NCI-H1417 treated with DMSO at 0.1 percent for 48 hours (cell line): ENCODE measurements at places on chromosomes 16 and 17.

GRCh38 chr17:77963441-77963840 lies 4.9 kb downstream of the TNRC6C start:
- no peak for DNase-seq

- no peak for DNase-seq
Observed at GRCh38 chr16:68078701-68079375, 6.3 kb upstream of the NFATC3 start.

DNA sequence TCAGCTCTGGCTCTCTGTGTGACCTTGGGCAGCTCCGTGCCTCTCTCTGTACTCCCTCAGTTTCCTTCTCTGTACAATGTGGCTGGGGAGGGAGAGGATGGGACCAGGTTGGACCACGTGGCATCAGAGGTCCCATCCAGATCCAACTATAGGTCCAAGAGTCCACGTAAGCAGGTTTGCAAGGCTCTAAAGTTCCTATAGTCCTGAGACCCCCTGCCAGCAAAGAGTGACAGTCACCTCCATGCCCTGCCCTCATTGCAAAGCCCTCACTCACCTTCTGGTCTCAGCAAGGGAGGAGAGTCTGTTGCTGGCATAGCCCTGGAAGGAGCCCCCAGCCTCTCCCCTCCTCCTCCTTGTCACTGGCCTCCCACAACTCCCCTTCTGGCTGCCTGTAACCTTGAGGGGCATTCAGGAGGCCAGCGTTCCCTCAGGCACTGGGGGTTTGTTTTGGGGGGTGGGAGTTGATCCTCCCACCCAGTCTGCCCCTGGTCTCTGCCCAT lies 6.1 kb upstream of the DRC7 start:
- no peak for DNase-seq

DNA sequence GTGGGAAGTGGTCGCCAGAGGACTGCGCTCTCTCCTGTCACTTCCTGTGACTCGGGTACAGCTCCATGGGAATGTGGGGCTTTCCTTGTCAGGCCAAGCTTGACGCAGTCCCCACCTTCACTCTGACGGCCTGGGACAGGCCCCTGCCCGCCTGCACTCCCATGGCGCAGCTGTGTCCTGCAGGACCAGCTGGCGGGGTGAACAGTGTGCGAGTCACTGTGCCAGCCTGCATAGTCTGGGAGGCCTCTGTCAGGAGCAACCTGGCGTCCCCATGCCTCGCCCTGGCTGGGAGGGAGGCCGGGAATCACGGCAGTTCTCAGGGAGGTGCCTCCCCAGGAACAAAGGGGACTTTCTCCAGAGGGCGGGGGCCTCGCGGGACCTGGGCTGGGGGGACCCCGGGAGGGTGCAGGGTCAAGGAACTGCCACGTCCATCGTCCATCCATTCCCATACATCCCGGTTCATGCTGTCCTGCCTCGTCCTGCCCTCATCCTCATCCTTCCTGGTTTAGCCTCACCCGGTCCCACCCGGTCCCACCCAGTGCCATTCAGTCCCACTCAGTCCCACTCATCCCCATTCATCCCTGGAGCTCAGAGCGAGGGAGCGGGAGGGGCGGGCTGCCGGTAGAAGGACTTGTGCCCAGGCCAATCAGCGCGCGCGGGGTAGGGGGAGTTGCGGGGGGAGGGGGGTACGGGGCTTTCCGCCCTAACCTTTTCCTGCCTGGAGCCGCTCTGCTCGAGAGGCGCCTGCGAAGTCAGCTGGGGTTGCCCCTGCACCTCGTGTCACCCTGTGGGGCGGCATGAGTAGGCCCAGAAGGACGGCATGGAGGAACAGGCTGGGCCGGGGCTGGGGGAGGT lies 13.4 kb downstream of the FLYWCH1 start:
- DNase-seq: no peak

DNA sequence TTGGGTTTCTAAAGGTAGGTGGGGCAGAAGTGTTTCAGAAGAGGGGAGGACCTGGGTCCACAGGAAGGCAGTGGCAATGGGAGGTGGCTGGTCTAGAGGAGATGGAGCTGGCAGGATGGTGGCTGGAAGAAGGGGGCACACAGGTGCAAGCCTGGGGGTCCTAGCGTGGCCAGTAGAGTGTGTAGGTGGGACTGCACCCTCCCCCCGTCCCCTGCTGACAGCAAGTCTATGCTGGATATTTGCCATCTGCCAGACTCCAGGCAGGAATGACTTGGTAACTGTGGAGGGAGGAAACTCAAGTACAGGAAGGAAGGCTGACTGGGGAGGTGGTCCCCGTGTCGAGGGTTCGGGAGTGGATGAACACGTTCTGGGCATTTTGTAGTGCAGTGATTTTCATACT lies 8.6 kb downstream of the MED9 start:
- no peak for DNase-seq

GRCh38 chr17:27554152-27554551 lies 76.8 kb upstream of the LGALS9 start:
- DNase-seq: no peak

- no peak for DNase-seq
Observed at GRCh38 chr16:1610899-1611632, 806 bp downstream of the IFT140 start.

DNA sequence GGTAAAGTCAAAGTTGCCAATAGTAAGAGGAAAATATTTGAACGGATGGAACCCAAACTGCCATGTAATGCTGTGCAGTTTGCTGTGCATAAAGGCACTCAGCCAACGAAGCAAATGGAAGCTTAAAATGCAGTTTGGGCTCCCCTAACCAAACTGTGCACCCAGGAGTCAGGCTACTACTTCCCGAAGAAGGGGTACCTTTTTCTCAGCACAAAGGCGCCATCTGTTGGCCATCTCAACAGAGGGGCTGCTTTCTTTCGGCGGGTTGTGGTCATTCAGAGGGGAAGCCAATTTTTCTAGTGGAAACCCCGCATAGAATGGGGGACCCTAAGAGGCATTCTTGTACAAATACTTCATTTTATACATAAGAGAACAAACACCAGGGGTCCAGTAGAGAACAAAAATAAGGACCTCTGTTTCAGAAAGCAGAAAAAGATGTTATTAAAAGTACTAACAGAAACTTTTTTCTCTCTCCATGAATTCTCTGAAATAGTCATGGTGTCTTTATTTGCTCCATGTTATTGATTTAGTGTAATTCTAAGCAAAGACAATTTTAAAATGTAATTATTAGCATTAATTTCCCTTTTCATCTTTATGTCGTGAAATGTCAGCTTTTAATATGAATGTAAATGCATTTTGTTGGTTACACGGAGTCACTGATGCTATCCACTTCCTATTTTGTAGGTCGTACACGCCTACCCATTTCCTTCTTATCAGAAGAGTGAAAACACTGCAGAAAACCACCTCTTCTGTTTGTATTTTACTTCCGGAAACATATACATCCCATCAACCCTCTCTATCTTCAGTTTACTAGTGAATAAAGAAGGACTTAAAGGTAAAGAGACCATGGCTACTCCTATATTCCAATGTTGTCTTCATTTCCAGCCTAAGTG lies 453.3 kb downstream of the KCNJ2 start:
- no peak for DNase-seq

DNA sequence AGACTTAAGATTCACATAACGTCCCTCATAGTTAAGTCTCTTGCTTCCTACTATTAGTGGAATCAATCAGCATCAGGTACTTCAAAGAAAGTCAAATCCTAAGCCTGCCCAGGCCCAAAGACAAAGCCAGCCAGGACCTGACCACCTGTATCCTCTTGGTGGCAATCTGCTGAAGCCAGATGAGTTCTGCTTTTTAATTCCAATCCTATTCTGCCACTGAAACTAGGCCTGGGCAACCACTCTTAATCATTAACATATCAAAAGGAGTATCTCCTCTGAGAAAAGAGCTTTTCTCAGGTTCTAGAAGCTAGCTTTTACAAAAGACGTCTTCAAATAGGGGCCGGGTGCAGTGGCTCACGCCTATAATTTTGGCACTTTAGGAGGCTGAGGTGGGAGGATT lies 15.1 kb upstream of the GLG1 start:
- no peak for DNase-seq

DNA sequence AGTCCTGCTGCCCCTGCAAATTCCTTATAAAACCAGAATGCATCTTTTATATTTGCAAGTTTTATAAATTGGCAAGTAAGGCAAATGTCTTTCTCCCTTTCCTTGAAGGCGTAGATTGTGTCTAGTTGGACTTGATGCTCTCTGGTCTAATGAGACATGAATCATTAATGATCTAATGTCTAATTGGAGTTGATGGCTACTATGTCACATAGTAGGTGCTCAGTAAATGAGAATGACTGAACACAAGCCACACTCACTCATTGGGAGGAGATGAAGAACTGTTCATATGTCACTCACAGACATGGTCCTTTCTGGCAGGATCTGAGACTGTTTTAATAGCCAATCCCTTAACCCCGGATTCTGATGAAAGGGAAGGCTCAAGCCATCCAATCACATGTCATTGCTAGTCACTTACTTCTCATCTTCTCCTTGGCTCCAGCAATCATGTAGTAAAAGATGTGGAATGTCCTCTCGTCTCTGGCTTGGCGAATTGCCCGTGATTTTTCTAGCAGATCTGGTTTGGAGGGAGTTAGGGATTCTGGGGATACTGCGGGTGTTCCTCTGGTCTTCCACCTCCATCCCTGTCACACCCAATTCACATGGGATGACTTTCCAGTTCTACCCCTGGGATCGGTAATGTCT lies 81.0 kb downstream of the MYH11 start:
- DNase-seq: no peak

DNA sequence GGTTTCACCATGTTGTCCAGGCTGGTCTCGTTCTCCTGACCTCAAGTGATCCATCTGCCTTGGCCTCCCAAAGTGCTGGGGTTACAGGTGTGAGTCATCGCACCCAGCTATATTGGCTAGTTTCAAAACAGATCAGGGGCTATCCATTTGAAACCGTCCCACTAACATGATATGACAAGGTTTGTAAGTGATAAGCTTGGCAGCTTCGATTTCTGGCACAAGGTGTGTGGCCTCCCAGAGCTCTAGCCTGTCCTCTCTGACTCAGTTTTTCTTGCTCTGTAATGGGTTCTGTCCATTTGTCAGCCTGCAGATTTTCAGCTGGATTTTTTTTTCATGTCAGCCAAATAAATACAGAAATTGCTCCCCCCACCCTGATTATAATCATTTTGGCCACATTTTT lies 31.8 kb upstream of the TENT4B start:
- no peak for DNase-seq

- no peak for DNase-seq
Observed at GRCh38 chr17:51908841-51909537, 249.5 kb downstream of the CA10 start.

- no peak for DNase-seq
Observed at GRCh38 chr16:65634291-65634690, 512.4 kb upstream of the CDH11 start.

DNA sequence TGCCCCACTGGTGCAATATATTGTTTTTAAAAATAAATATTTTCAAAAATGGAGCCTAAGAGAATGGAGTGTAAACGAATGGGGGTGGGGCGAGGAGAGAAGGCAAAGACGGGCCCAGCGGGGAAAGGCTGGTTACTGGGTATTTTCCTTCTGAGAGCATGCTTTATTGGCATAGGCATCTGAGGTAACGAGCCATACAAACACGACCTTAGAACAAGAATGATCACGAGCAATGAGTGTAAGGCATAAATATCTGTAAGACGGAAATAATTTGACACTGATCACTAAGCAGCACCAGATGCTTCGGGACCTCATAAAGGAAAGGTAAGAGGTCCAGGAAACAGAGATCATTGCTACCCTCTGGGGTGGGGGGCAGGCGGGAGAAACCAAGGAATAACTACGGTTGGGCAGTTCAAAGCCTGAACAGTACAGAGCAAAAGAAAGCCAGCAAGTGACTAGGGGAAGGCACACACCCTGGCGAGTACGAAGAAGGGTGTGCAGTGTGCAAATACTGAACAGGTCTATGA lies 959 bp downstream of the SSH2 start:
- no peak for DNase-seq

GRCh38 chr16:55810451-55810961 lies 22.4 kb downstream of the CES1 start:
- no peak for DNase-seq

DNA sequence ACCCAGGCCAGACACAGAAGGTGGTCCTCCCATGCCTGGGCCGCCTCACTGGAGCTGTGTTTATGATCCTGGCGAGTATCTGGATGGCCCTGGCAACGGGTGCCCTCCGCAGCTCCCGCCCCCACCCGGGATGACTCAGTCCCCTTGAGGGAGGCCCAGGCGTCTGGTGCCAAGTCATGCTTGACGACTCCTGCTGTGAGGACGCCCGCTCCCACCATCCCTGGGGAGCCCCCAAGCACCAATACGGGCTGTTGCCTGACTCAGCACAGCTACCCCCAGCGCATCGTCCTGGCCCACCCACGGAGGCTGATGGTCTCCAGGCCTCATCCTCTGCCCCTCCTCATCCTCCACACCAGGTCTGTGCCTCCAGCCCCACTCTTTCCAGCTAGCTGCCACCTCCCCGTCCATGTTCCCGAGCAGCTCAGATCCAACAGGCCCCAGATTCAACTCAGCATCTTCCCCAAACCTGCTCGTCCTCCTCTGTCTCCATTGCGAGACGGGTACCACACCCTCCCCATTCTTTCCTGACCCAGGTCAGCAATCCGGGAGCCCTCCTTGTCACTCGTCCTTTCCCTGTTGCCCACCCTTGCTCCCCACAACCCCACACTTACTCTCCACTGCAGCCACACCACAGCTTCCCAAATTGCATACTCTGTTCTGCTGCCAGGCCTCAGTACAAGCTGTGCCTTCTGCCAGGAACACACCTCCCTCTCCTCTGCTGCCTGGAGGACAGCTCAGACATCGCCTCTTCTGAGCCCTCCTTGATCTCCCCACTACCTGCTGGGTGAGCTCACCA lies 2.6 kb downstream of the CAMKK1 start:
- DNase-seq: no peak

DNA sequence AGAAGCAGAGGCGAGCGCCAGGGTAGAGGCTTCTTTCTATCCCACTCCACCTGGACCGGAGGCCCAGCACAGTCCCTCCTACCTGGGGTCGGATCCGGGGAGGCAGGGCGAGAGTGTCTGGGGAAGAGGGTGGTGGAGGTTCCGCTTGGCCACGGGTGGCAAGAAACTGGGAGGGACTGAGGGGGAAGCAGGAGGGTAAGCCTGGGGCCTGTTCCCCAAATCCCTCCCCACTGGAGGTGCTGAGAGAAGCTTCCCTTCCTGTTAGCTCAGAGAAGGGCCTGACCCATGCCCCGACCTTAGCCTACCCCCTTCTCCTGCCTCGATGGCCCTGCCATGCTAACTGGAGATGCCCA lies 1.8 kb upstream of the TPPP3 start:
- no peak for DNase-seq

DNA sequence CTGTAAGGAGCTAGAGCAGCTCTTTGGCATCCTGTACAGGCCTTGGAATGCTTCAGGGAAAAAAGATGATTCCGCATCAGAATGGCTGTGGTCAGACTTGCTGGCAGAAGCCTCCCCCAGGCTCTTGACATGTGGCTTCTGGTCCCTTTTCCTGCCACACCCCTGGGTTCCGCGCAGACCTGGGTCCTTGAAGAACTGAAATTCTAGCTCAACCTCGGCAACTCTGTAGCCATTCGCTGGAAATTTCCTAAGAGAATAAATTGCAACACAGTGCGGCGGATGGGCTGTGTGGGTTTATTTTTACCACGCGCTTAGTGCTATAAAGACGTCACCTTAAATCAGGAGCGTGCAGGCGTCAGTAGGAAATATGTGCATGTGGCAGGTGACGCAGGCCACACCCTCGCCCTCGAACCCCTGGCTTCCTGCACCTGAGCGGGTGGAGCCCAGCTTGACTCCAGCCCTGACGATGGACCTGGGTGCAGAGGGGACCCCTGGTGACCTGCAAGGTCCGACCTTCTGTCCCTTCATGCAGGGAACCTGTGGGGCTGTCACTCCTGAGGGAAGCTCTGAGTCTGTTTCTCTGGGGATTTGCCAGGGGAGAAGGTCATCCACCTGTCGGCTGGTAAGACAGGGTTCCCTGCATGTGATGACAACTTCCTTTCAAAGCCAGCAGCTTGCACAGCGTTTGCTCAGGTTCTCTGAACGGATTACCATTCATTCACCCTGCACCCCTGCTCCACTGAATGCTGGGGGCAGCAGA lies 46.3 kb downstream of the METRNL start:
- DNase-seq: no peak
